ENCODE measurements at places on chromosomes 2 and 18.

DNA sequence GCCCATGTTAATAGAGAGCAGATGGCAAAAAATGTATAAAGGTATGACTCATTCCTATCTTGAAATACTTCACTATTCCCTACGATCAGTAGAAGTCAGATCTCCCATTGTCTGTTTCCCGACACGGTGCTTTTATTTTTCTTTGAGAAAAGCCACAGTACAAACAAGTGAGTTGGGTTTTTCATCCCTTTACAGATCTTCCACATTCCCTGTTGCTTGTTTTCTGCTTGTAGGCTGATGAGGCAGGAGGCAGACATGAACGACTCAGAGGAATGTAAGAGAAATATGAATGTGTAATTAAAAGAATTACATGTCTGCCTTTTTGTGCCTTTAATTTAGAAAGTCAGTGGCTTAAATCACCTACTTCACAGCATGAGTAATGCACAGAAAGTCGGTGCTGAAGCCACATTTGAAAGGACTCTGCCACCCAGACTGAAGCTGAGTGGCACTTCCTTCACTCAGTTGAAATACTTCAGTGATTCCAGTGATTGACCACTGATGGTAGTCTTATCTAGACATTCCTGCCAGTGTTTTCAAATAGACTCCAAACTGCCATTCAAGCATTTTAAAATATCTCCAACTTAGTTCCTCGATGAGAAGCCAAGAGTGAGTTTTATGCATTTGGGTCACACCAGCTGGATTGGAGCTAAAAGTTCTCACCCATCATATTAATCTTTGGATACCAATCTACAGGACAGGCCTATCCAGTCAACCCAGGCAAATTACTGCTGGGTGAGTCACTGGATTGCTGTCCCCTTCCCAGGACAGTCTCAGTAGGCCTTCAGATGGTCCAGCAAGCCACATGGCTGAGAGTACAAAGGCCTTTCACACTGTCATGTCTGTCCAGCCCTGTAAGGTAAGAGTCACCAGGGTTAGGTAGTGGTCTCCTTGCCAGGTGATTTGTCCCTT lies 79.0 kb downstream of the COLEC12 start:
- no peak for DNase-seq

DNA sequence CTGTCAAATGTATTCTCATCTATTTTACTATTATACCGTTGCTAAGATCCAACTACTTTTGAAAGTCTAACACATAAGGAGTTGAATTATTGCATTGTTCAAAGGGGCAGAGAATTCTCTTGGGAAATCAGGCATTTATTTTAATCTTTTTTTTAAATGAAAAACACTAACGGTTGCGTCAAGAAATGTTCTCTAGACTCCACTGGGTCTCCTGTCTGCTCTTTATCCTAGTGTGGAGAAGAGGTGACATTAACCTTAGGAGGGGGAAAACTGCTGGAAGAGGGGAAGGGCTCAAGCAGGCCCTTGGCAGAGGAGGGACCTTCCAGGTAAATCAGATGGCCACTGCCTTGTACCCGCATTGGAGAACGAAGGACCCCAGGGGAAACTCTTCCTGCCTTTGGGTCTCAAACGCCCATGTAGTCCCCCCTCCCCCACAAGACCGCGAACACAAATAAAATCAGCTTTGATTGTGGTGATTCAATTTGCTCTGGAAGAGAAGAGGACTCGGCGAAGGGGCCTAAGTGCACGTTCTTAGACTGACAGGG lies 1.1 kb upstream of the APCDD1 start:
- DNase-seq = no peak

DNA sequence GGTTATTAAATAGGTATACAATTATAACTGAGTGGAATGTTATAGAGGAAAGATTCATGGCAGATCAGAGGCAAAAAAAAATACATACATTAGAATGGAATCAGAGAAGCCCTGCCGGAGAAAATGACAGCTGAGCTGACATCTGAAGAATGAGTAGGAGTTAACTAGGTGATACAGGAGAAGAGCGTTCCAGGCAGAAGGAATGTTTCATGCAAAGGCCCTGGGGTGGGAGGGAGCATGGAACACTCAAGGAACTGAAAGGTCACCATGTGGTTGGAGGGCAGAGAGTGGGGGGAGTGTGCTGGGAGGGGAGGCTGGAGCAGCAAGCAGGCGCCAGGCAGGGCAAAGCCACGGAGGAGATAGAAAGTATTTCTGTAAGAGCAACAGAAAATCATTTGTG lies 31.6 kb upstream of the CDK5R2 start:
- no peak for DNase-seq

GRCh38 chr18:48656582-48656981 lies 117.8 kb downstream of the CTIF start:
- DNase-seq = no peak

DNA sequence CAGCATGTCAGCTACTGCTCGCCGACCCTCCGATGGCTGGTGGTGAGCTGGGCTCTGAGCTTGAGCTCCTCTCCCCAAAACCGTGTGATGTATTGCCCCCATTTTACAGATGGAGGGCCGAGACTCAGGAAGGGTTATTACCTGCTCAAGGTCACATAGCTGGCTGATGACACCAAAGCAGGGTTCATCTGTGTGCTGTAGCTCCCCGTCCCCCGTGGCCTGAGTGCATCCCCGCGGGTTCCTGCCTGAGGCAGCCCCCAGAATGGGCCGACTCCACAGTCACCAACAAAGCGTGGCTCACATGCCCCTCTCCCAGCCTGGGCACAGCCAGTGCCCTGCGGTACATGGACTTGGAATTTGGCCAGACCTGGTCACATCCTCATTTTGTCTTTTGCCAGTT lies 198.6 kb downstream of the TFCP2L1 start:
- DNase-seq = no peak

DNA sequence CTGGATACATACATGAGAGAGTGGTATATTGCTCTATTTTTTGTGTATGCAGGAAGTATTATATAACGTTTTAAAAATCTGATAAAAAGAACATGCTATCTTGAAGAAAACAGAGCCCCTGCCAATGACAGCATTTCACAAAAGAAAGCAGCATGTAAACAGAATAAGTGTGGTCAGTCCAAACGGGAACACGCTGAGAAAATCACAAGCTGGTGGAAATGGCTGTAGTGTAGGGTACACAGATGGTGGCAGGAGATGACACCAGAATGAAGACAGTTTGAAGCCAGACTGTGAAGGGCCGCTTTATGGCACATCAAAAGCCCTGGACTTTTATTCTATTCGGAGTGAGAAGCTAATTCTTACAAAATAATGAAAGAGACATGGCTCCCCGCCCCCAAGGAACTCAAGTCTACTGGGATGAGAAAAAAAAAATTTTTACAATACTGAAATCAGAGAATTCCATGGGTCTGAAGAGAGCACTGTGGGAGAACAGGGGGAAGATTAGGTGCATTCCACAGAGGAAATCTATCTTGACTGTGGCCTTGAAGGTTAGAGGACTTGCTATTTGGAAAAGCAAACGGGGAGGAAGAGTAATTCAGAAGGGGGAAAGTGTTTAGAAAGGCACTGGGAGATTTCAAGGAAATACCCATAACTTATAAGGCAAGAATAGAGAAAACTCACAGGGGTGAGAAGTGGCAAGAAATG lies 217.7 kb upstream of the SMAD7 start:
- DNase-seq = peak; percentile 39

- no peak for DNase-seq
Measured at GRCh38 chr2:96923810-96924774, 54.2 kb upstream of the SEMA4C start.

- no peak for DNase-seq
Measured at GRCh38 chr2:124354466-124354865, 329.4 kb downstream of the CNTNAP5 start.

GRCh38 chr2:57080035-57080434 lies 896.2 kb downstream of the CCDC85A start:
- no peak for DNase-seq

GRCh38 chr2:105961599-105962146 lies 217.0 kb downstream of the NCK2 start:
- DNase-seq = no peak

DNA sequence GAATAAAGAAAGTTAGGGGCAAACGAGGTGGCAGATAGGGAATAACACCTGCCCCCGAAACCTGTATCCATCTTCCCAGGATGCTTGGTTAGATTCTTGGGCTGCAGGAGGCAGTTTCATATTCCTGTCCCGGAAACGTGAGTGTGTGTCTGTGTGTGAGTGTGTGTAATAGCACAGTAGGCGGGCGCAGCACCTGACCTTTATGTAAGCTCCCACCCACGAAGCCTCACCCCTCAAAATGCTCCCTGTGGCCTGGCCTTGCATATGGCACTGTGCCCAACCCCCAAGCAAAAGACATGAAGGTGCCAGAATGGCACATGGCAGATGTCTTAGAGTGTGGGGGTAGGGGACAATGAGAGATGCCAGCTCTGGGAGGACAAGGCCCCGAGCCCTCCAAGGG lies 48.9 kb downstream of the EFR3B start:
- DNase-seq = no peak

DNA sequence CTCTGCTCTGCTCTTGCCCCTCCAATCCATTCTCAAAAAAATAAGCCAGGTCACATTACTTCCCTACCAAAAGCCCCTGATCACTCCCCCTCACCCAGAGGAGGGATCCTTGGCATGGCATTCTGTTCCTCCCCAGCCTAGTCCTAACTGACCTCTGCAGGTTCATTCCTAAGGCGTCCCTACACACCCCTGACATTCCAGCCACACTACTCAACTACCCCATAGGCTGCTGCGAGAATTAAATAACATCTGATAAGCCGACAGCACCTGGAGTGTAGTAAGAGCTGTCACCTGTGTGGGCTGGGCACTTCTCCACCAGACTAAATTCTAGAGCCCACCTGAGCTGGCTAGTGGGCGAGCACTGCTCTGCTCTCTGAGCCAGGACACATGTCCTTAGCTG lies 44.7 kb upstream of the SLC1A4 start:
- no peak for DNase-seq

DNA sequence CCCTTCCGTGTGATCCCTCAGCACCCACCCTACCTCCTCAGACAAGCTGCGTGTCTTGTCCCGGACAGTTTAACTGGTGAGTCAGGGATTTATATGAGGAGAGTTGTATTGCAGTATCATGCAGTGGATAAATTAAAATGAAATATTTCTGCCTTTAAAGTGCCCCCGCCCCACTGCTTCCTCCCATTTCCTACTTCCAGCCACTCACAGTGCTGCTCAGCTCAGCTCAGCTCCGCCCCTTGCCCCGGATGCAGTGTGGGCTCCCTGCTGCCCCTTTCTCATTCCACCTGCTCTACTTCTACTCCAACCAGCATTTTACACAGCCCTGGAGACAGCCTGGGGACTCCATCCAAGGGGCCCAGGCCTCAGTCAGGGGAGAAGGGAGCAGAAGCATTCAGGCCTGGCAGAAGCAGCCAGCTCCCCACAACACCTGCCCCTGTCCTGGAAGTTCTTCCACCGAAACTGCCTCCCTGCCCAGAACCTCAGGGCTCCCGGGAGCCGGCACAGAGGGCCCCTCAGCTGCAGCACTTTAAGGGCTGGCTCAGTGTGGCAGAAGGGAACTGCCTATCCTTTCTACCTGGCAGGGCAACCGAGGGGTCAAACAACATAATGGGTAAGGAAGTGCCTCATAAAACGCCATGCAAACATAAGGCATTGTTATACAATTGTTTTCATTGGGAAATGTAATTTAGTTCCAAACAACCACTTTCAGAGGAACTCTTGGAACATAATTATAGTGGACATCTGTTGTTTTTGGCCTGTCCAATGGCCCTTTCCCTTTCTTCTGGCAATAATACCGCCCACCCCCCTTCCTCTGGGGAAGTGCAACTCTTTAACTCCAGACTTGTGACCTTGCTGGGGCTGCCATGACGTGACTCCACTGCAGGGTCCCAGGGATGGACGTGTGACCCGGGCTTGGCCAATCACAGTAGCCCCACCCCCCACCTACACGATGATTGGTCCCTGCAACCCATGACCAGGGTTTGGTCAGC lies 102.3 kb downstream of the LIPG start:
- peak; percentile 6 for DNase-seq

- no peak for DNase-seq
Measured at GRCh38 chr2:204051984-204052556, 115.5 kb downstream of the ICOS start.

DNA sequence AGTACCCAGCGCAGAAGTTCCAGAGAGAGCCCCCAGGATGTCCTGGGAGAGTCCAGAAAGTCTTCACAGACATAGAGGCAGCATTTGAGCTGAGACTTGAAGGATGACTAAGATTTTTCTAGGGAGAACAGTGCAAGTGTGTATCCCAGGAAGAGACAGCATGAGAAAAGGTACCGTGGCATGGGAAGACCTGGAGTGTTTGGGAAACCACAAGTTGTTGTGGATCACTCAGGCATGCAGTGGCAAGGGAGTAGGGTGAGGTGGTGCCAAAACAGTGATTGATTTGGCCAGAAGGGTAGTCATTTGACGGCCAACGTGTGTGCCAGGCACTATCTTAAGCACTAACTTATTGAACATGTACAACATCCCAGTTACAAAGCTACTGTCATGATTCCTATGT lies 24.5 kb upstream of the KCNK3 start:
- no peak for DNase-seq

DNA sequence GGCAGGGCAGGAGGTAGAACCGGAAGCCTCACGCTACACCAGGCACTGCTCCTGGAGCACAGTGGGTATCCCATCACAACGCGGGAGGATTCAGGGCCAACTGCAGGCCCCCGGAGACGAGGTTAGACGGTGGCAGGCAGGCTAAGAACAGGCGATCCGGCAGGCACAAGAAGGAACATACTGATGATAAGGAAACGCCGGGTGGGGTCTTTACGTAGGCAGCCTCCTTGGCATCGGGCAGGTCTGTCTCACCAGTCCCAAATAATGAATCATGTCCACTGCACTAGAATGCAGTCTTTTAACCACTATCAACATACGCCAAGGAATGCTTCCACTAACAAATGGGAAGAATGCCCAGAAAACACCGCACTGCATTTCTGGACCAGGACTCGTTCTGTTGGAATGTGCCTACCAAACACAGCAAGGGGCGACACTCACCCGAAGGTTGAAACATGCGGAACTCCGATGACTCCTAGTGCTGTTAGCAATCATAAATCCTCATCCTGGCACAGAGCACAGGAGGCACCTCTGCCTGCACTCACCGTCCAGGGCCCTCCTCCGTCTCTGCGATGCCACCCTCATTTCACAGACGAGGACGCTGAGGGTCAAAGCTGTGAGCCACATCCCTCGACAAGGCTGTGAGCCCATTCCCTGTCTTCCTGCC lies 35.2 kb downstream of the ZNF516 start:
- DNase-seq = no peak
